Nucleus accumbens (tissue), 56 donors: ENCODE measurements at places on chromosomes 12 and 14.
A peak's percentile ranks its signal among the peaks of the same experiment; 100 is the strongest.

DNA sequence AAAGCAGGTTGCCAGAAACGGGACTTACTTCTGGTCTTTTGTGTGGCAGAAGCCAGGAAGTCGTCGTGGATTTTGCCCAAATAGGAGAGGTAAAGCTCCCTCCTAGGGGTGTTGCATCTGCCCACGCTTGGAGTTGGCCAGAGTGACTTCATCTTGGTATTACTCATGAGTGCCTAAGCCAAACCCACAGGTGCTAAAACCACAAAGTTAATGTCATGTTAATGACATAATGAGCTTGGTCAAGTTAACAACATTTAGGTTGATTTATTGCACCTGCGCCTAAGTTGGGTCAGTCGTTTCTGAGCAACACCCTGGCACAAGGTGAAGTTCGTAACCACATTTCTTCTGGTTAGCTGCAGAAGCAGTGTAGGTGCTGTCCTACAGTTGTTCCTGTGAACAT lies 225.2 kb downstream of the FUT8 start:
- DNase-seq: no peak

- no peak for DNase-seq
Measured at GRCh38 chr12:32334371-32334777, 65.0 kb upstream of the FGD4 start.

DNA sequence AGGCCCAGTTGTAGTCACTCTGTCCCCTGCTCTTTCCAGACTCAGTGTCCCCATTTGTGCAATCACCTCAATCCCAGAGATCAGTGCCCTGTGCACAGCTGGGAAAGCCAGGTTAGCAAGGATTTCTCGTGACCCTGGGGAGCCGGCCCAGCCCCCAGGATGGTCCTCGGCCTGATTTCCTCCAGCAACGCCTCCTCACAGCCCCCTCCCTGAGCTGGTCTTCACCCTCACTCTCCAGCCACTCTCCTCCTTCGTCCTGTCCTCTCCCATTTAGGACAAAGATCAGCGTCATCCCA lies 194.8 kb upstream of the C14orf180 start:
- no peak for DNase-seq

DNA sequence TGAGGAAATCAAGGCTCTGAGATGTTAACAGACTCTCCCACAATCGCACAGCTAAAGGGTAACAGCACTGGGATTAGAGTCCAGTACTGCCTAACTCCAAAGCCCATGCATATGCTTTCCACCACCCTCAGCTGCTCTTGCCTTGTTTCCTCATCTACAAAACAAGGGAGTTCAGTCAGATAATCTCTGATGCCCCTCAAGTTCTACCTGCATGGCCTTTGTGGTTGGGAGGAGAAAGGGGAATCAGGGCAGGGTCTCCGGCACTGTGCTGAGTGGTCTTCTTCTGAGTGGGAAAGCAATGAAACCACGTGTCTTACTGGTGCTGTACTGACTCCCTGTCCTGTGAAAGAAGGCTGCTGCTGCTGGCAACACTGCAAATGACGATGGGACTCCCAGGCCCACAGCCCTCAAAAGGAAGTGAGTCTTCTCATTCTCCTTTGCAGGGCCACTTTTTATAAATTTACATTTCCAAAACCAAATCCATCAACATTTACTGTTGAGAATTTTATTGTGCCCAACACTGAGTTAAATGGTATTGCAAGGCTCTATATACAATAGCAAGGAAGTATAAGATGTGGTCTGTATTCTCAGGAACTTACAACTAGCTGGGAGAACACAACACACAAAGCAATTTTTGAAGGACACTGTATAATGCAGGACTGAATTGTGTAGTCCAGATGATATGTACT lies 19.7 kb upstream of the DUSP16 start:
- DNase-seq: no peak

DNA sequence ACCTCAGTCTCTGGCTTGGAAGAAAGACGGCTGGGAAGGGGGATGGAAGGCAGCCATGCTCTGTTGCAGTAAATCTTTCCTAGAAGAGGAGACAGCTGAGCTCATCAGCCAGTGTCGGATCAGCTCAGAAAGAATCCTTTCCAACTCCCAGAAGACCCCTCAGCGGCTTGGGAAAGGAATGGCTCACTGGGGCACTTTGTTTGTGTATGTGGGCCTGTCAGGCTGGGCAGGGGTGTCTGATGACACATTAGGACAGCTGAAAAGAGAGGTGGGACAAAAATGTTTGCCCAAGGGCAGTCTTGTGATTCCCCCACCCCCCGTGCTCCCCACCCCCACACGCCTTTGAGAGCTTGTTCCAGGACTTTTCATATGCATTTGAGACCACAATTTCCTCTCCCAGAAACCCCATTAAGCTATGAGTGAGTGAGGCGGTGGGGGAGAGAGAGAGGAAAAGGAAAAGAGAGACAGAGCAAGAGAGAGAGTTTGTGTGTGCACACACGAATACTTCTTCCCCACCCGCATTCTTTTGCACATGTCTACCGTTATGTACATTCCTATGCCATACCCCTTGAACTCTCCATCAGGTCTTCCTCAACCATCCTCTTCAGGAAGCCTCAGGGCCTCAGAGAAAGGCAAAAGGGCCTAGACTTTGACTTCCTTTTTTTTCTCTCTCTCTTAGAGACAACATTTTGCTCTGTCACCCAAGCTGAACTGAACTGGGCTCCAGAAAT lies 198.9 kb downstream of the ZFP36L1 start:
- no peak for DNase-seq

GRCh38 chr12:89126712-89127111 lies 225.6 kb downstream of the DUSP6 start:
- DNase-seq: no peak

DNA sequence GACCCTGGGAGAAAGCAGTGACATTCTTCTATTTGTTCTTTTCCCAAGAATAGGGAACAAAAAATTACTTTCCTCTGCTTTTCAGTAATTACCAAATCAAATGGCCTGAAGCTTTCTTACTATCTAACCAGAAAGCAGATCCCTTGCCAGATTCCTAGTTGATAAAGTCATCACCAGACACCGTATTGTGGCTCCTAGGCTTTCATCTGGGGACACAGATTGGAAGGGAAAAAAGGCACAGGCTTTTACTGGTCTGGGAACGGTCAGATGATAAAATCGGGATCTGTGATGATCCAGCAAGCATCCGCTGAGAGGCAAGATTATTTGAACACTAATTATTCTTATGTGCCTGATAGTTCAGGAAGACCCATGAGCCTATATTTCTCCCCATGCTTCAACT lies 79.1 kb upstream of the BCL2L14 start:
- no peak for DNase-seq

GRCh38 chr12:115771065-115771464 lies 506.4 kb downstream of the MED13L start:
- DNase-seq: no peak

DNA sequence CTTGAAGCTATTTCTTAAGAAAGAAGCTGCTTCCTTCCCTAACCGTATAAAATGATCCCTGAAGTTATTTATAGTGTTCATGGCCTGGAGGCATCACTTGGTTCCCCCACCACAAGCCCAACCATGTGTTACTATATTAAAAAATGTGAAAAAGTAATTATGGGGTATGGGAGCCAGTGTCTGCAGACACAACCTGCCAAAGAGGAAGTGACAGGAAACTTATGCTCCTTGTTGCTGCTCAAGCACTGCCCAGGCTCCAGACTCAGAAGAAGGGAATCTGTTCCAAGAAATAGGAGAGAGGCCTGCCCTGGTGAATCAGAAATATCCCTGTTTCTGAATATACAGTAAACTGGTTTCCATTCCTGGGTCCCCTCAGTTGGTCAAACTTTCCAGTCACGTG lies 217.2 kb upstream of the BMP4 start:
- DNase-seq: no peak

DNA sequence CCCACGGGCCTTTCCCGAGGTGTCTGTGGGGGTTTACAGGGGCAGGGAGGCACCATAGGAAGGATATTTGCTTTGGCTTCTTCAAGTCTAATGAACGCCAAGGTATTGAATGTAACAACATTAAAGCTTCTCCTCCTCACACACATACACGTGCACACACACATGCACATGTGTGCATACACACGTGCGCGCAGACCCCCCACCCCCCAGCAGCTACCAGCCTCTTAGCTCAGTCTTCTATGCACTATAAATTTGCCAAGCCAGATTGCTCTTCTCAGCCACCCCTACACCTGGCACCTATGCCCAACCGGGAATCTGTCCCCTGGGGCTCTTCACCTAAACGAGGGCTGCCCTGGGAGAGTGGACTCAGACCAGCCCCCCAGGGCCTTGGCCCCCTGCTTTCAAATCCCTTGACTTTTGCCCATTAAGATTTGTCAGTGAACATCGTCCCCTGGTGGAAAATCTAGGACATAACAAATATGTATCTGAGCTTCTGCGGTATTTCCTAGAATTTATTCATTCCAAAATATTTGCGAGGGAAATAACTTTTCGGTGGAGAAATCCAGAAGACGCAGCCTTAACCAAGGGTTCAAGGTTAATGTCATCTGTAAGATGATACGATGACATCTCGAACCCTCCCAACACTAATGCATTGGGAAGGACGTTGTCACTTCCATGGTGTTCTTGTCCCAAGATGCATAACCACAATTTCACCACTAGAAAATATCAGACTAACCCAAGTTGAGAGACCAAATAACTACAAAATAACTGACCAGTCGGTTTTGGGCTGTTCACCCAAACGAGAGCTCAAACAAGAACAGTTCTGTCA lies 330.4 kb downstream of the MED13L start:
- no peak for DNase-seq

- peak; percentile 38 for DNase-seq
Measured at GRCh38 chr12:42904683-42905418, 315.3 kb upstream of the PRICKLE1 start.

DNA sequence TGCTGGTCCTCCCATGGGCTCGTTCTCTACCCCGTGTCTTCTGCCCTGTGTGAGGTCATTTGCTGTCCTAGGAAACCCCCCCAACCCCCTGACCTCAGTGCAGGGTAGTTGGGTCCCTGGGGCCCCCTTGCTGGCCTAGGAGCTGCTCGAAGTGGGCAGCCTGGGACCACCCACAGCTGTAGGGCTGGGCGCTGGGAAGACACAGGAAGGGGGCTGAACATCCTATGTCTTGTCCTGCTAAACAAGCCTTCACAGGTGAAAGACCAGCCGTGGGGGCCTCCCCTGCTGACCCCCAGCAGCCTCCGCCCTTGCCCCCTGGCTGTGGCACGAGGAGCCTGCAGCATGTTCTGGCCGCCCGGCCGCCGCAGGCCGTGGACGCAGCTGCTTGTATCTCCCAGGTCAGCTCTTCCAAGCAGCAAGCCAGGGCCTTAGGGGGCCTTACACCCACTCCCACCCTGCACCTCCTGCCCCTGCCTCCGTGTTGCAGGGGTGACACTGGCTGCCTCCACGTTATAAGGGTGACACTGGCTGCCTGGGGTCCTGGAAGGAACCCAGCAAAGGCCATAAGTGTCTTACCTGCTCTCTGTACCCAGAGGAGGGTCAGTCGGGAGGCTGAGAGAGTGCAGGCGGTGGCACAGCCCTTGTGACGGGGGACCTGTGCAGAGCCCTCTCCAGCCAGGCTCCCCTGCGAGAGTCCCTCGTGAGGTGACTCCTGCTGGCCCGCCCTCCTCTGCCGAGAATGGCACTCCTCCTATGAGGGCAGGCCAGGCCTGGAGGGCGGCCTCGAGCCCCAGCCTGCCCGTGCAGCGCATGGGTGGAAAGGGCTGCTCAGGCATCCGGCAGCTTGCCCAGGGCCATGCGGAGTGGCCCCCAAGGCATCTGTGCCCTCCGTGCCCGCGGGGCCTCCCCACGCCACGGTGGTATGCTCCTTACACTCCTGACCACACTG lies 11.5 kb upstream of the TEX22 start:
- DNase-seq: no peak

- no peak for DNase-seq
Measured at GRCh38 chr12:54460317-54460923, 13.0 kb downstream of the GTSF1 start.

GRCh38 chr12:49932533-49933130 lies 17.9 kb upstream of the AQP2 start:
- no peak for DNase-seq

- DNase-seq: no peak
Measured at GRCh38 chr12:83102499-83102898, 415.8 kb downstream of the TMTC2 start.

DNA sequence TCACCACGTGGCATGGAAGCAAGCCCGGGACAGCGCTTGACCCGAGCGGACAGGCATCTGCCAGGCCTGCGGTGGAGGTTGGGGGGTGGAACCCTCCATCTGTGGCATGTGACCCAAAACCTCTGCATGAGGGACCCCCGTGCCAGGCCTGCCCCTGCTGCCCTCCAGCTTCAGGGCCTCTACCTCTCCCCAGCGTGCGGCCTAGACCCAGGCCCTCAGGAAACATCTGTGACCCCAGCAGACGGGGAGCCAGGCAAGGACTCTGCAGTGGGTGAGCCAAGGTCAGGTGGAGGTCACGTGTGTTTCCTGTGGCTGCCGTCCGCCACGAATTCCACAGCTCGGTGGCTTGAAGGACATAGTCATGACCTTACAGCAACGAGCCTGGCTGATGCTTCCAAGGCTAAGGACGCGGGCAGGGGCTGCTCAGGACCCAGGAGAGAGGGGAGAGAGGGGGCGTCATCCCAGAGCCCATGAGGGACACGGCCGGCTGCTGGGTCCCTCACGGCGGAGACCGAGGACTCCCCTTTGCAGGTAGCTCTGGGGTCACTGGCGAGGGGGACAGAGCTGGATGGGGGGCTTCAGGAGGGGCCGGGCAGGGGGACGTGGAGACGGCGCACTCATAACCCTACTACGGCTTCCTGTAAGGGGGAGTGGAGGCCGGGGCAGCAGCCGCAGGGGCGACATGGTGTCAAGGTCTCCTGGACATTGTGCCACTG lies 91.5 kb downstream of the GALNT9 start:
- no peak for DNase-seq

GRCh38 chr12:2372178-2372577 lies 319.4 kb downstream of the CACNA1C start:
- no peak for DNase-seq

GRCh38 chr14:77125281-77125801 lies 16.2 kb downstream of the ZDHHC22 start:
- DNase-seq: no peak

DNA sequence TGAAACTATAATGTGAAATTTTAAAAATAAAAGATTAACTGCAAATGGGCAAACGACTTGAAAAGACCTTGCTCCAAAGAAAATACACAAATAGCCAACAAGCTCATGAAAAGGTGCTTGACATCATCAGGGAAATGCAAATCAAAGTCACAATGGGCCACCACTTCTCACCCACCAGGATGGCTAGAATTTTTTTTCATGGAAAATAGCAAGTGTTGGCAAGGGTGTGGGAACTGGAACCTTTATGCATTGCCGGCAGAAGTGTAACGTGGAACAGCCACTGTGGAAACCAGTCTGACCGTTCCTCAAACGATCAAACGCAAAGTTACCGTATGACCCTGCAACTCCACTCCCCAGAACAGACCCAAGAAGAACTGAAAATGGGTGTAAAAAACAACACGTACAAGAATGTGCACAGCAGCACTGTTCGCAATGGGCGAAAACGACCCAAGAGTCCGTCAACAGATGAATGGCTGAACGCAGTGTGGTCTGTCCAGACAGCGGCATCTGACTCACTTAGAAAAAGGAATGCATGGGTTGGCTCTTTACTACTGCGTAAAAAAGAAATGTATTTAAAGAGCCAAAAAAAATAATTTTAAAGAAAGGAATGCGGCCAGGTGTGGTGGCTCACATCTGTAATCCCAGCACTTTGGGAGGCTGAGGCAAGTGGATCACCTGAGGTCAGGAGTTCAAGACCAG lies 40.2 kb downstream of the SCARB1 start:
- no peak for DNase-seq

GRCh38 chr12:104677441-104678089 lies 220.8 kb downstream of the CHST11 start:
- DNase-seq: no peak
